Posterior vena cava (tissue), 2 donors: ENCODE measurements at places on chromosomes 12 and 14. TPM values are rescaled to one million over a fixed set of nuclear protein-coding genes. Genes with fewer than 3 reads are reported as not detected.
A peak's percentile ranks its signal among the peaks of the same experiment; 100 is the strongest.

KCNA5 gene
- 3.0 TPM for total RNA-seq

GRCh38 chr12:114406984-114407841 lies 1.3 kb upstream of the TBX5 start:
- DNase-seq: no peak

DNA sequence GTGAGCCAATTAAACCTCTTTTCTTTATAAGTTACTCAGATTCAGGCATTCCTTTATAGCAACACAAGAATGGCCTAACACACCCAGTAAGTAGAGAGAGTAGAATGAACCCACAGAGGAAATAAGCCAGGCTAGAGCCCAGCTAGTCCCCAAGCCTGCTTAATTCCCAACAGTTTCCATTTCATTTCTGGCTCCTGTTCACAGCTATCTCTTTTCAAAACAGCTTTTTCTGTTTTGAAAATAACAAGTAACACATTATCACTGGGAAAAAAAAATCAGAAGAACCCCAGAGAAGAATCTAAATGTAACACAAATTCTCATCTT lies 69.0 kb downstream of the HSPB8 start:
- no peak for DNase-seq

GRCh38 chr12:104957719-104958000 lies 430 bp downstream of the SLC41A2 start:
- DNase-seq: peak; percentile 84

DCN gene
- 1,461 TPM for total RNA-seq

- DNase-seq: no peak
Observed at GRCh38 chr14:77529213-77529612, 30.6 kb upstream of the ISM2 start.
